ENCODE measurements at places on chromosomes 5 and 9.

GRCh38 chr9:116572095-116572748, 114.9 kb upstream of the TRIM32 start:
- no peak for DNase-seq
- no peaks in the 10 kb centered on the region for H3K4me1 ChIP-seq
- no peaks in the 10 kb centered on the region for H3K36me3 ChIP-seq
- H3K27ac ChIP-seq: no peak overlapping the region

DNA sequence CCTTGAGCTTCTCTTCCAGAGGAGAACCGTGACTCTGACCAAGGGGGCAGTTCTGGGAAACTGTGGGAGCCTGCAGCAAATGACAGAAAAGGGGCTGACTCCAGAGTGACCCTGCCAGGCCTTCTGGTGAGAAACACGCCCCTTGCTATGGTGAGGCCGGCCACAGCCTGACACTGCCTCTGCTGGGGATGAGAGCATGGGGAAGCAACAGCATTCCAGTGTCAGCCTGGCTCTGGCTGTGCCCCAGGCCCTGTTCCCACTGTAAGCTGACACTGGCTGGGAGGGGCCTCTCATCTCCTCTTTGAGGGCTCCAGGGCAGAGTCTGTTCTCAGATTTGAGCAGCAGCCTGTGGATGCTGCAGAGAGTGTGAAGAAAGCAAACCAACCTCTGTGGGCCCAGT, 180.0 kb upstream of the IL12B start:
- H3K4me1 ChIP-seq: no peaks in the 10 kb centered on the region
- H3K27ac ChIP-seq: no peak overlapping the region
- H3K27me3 ChIP-seq: no peaks in the 10 kb centered on the region
- no peak overlapping the region for H3K4me3 ChIP-seq
- no peak for DNase-seq

- peaks cover 50% of the 10 kb centered on the region for H3K4me1 ChIP-seq
- H3K4me3 ChIP-seq: no peak overlapping the region
- no peak for DNase-seq
- H3K27ac ChIP-seq: no peak overlapping the region
Measured at GRCh38 chr5:80149161-80149609, 106.7 kb downstream of the SERINC5 start.

DNA sequence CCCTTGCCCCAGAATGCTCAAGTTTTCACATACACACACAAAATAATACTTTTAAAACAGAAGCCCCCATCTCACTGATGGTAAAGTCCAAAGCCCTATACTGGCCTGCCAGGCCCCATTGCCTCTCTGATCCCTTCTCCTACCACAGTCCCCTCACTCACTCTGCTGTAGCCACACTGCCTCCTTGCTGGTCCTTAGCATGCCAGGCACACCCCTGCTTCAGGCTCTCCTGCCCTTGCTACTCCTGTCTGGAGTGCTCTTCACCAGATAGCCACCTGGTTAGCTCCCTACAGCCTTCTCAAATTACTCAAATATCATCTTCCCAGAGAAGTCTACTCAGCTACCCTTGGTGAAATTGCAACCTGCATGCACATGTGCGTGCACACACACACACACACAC, 177.5 kb downstream of the C5orf15 start:
- H3K27ac ChIP-seq: no peak overlapping the region
- no peaks in the 10 kb centered on the region for H3K36me3 ChIP-seq
- no peak overlapping the region for H3K4me3 ChIP-seq
- H3K27me3 ChIP-seq: no peaks in the 10 kb centered on the region
- DNase-seq: no peak

DNA sequence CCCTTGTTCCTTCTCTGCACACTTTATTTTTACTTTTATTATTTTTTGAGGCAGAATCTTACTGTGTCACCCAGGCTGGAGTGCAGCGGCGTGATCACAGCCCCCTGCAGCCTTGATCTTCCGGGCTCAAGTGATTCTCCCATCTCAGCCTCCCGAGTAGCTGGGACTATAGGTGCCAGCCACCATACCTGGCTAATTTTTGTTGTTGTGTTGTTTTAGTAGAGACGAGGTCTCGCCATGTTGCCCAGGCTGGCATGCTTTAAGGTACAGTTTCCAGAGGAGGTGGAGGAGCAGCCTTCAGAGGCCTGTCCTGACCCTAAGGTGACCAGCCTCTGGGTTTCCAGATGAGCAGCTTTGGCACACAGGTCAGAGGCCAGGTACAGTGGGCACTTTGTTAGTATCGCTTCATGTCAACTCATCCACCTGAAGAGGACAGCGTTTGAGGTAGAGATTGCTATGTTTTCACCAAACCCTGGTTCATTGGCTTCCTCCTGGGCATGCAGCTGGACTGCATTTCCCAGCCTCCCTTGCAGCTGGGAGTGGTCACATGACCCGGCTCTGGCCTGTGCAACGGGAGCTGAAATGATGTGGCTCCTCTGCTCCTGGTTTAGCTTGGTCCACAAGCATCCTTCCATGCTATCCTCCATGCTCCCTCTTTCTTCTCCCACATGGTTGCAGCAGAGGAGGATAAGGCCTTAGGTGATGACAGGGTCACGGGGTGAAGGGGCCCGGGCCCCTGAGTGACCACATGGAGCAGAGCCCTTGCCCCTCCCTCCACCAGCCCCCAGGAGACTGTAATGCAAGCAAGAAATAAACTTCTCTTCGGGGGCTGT, 139.3 kb upstream of the IER5L start:
- DNase-seq: no peak
- no peak overlapping the region for H3K4me3 ChIP-seq

- H3K27me3 ChIP-seq: no peaks in the 10 kb centered on the region
- H3K4me3 ChIP-seq: no peak overlapping the region
- no peak for DNase-seq
Measured at GRCh38 chr9:125919565-125919964, 172.4 kb downstream of the PBX3 start.

- no peaks in the 10 kb centered on the region for H3K36me3 ChIP-seq
- no peaks in the 10 kb centered on the region for H3K27me3 ChIP-seq
- no peaks in the 10 kb centered on the region for H3K4me1 ChIP-seq
Measured at GRCh38 chr5:52876456-52876855, 88.7 kb downstream of the ITGA1 start.

DNA sequence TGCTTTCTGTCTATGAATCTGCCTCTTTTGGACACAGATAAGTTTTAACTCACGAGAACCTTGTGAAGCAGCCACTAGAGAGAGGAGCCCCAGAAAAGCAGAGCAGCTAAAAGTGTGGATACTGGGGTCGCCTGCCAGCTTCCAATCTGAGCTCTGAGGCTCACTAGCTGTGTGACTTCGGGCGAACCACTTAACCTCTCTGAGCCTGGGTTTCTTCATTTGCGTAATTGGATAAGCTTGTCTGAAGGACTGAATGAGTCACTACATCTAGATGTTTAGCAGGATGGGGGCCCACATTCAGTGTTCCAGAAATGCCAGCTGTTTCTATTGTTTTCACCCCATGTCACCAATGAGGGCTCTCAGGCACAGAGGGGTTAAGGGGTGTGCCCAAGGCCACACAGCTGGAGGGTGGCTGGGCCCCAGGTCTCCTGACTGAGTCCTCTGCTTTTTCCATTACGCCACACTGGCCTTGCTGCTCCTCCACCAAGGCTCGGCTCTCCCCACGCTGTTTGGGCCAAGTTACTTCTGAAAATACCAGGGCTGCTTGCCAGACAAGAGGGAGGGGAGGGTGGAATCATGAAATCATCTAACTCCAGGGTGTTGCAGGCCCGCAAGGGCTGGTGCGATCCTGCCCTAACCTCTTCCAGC, 36.2 kb downstream of the SH3PXD2B start:
- DNase-seq: no peak
- H3K4me3 ChIP-seq: no peak overlapping the region
- H3K27ac ChIP-seq: no peak overlapping the region
- H3K4me1 ChIP-seq: no peaks in the 10 kb centered on the region
- no peaks in the 10 kb centered on the region for H3K27me3 ChIP-seq
- H3K36me3 ChIP-seq: no peaks in the 10 kb centered on the region

- H3K36me3 ChIP-seq: no peaks in the 10 kb centered on the region
- no peak for DNase-seq
- H3K27me3 ChIP-seq: no peaks in the 10 kb centered on the region
- no peaks in the 10 kb centered on the region for H3K4me1 ChIP-seq
- no peak overlapping the region for H3K27ac ChIP-seq
Measured at GRCh38 chr9:15018096-15018637, 107.9 kb upstream of the FREM1 start.

DNA sequence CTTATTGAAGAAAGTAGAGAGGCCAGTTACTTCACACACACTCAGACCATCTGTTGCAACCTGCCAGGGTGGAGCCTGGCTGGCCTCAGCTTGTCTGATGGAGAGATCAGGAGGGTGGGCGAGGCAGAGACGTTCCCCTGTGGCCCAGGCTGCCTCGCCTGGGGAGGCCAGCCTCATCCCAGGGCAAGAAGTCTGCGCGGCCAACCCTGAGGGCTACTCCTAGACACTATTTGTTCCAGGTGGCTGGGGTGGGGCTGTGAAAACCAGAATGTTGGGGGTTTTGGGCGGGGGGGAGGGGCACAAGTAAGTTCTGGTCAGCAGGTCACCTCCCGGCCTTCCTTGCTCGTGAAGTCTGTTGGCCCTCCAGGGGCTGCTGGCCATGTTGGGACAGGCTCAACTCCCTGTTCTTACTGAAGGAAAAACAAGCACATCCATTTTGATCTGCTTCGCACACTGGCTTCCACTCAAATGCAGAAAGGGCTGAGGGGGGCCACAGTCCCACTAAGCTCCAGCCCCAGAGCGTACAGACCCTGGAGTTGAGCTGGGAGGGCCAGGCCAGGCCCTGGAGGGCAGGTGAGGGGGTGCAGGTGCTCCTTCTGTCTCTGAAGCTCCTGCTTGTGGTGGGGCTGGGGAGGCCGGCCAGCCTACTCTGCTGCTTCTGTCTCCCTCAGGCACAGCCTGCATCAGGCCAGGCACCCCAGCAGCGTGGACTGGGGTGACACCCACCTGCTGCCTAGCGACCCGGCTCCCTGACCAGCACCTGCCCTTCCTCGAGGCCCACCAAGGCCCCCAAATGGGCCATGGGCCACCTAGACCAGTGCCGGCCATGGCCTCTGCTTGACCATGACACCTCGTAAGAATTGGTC, 46.6 kb downstream of the SECISBP2 start:
- H3K27ac ChIP-seq: no peak overlapping the region
- H3K27me3 ChIP-seq: no peaks in the 10 kb centered on the region
- no peaks in the 10 kb centered on the region for H3K4me1 ChIP-seq

- no peak for DNase-seq
- H3K4me3 ChIP-seq: no peak overlapping the region
- H3K4me1 ChIP-seq: no peaks in the 10 kb centered on the region
- no peaks in the 10 kb centered on the region for H3K27me3 ChIP-seq
- no peak overlapping the region for H3K27ac ChIP-seq
- H3K36me3 ChIP-seq: no peaks in the 10 kb centered on the region
Measured at GRCh38 chr9:8268216-8268878, 468.8 kb upstream of the DMAC1 start.

GRCh38 chr5:168073311-168073710, 218.1 kb upstream of the WWC1 start:
- H3K4me1 ChIP-seq: no peaks in the 10 kb centered on the region
- H3K4me3 ChIP-seq: no peak overlapping the region
- H3K27ac ChIP-seq: no peak overlapping the region
- no peaks in the 10 kb centered on the region for H3K36me3 ChIP-seq
- DNase-seq: no peak

GRCh38 chr5:132008163-132008473, 3.3 kb downstream of the ACSL6 start:
- no peak for DNase-seq
- no peak overlapping the region for H3K27ac ChIP-seq
- H3K4me3 ChIP-seq: no peak overlapping the region
- no peaks in the 10 kb centered on the region for H3K36me3 ChIP-seq

DNA sequence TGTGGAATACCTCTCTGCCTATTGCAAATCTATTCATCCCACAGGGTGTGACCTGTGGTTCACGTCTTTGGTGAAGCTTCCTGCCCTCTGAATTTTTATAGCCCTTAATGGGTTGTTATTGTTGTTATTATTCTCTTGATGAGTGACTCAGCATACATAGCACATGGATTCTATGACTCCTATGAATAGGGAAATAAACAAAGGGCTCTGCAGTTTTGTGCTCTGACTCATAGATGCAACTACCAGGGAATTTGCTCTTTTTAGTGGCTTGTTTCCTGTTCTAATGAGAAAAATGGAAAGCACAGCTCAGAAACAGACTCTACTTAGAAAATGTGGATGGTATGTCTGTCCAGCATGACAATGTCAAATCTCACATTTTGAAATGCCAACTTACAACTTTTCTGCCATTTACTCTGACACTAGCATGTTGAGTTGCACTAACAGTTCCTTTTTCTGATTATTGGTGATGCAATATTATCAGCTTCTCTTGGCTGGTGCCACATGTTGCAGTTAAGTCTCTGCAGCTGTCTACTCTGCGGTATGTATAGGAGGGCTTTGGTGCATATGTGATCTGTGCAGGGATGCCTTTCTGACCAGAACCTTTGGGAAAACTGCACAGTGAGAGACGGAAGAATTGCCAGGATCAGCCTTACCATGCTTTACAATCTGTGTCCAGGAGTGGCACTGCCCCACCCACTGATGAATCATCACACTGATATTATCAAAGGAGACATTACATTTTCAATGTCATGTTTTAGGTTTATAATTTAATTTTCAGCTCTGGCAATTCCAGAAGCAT, 996.4 kb upstream of the WWC1 start:
- no peaks in the 10 kb centered on the region for H3K36me3 ChIP-seq
- H3K27ac ChIP-seq: no peak overlapping the region
- H3K4me3 ChIP-seq: no peak overlapping the region
- H3K27me3 ChIP-seq: no peaks in the 10 kb centered on the region
- no peak for DNase-seq

DNA sequence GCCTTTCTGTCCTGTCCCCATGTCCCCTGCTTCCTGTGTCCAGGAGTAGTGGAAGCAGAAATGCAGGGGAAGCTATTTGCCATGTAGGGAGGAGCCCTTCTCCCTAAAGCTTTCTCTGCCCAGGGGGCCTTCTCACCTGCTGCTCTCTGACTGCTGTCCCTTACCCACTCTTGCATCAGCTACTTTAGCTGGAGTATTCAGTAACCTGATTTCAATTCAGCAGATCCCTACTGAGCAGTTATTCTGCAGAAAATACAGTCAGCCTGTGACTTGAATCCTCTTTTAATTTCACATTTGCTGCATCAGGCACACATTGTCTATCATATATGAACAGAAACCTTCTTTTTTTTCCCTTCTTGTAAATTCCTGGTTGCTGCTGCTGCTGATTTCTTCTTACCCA, 90.4 kb downstream of the MVB12B start:
- DNase-seq: no peak
- no peak overlapping the region for H3K4me3 ChIP-seq
- no peaks in the 10 kb centered on the region for H3K27me3 ChIP-seq

GRCh38 chr9:97773723-97774122, 76.6 kb upstream of the XPA start:
- H3K27me3 ChIP-seq: no peaks in the 10 kb centered on the region
- H3K4me1 ChIP-seq: no peaks in the 10 kb centered on the region
- H3K27ac ChIP-seq: no peak overlapping the region
- DNase-seq: no peak
- H3K4me3 ChIP-seq: no peak overlapping the region

- H3K27me3 ChIP-seq: no peaks in the 10 kb centered on the region
- DNase-seq: no peak
- H3K36me3 ChIP-seq: no peaks in the 10 kb centered on the region
- H3K4me1 ChIP-seq: no peaks in the 10 kb centered on the region
Measured at GRCh38 chr5:33629999-33630398, 189.2 kb downstream of the TARS1 start.

- H3K27ac ChIP-seq: no peak overlapping the region
- H3K36me3 ChIP-seq: no peaks in the 10 kb centered on the region
- H3K4me1 ChIP-seq: peaks cover 14% of the 10 kb centered on the region
- peaks cover 5% of the 10 kb centered on the region for H3K27me3 ChIP-seq
- DNase-seq: no peak
Measured at GRCh38 chr9:129570450-129571297, 50.2 kb downstream of the C9orf50 start.

Measured in effector memory CD4-positive, alpha-beta T cell (primary cell).